GM12878 (cell line): ENCODE measurements at places on chromosomes 7 and 10.

DNA sequence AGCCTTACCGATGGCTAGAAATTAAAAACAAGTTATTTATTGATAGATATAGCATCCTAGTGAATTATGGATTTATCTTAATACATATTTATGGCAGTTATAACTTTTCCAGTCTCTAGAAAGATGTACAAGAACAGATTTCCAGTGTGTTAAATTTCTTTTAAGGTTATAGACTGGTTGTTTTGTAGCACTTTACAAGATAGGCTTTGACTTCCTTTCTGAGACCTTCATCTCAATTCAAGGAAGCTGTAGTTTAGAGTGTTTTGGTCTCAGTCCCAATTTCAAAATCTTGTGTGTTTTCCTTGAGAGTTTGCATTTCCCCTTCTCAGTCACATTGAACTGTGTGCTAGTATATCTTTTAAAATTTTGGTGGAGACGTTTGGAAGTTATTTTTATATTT lies 30.1 kb downstream of the PLEKHA1 start:
- DNase-seq: no peak

GRCh38 chr7:145718129-145718528 lies 398.5 kb upstream of the CNTNAP2 start:
- DNase-seq: no peak

GRCh38 chr10:116490028-116490662 lies 55.6 kb upstream of the PNLIP start:
- no peak for DNase-seq

GRCh38 chr10:34954142-34954541 lies 136.0 kb downstream of the CUL2 start:
- DNase-seq: no peak

DNA sequence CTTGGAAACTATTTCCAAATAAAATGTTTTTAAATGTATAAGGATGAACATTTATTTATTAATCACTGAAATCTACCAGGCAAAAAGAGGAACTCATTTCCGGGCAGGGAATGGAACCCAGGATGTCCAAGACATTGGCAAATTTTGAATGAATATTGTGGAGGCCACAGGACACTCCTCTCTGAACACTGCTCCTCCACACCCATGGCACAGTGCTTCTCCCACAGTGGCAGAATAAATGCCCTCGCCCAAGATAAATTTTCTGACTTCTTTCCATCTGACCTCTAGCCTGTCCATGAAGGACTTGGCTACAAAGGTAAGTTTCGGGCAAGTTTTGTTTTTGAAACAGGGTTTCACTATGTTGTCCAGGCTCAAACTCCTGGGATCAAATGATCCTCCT lies 39.0 kb downstream of the HIPK2 start:
- DNase-seq: no peak

DNA sequence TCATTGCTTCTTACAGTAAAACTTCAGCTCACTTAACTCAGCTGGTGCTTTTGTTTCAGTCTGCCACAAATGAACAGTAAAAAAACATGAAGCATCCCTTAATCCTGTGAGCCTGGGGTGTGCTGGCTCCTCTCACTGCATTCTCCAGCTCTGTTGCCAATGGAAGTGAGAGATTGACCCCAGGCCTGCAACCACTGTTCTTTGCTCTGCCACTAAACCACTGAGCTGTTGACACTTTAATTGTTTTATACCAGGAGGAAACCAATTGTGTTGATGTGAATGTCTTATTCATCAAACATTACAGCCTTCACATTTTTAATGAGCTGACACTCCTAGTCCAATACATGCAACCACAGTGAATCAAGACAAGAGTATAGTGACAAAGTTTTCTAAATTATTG lies 69.4 kb upstream of the FZD1 start:
- DNase-seq: no peak

- no peak for DNase-seq
Observed at GRCh38 chr10:116878123-116878522, 28.8 kb downstream of the ENO4 start.

DNA sequence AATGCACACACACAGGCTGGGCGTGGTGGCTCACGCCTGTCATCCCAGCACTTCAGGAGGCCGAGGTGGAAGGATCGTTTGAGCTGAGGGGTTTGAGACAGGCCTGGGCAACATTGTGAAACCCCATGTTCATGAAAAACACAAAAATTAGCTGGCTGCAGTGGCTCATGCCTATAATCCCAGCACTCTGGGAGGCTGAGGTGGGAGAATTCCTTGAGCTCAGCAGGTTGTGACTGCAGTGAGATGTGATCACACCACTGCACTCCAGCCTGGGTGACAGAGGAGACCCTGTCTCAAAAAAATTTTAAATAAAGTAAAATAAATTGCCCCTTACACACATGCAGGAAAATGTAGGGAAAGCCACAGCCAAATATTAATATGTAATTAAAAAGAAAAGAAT lies 44.1 kb downstream of the RNF32 start:
- DNase-seq: no peak

- no peak for DNase-seq
Observed at GRCh38 chr7:154953006-154953684, 49.8 kb downstream of the PAXIP1 start.

- DNase-seq: no peak
Observed at GRCh38 chr10:113131613-113132261, 181.7 kb downstream of the TCF7L2 start.

DNA sequence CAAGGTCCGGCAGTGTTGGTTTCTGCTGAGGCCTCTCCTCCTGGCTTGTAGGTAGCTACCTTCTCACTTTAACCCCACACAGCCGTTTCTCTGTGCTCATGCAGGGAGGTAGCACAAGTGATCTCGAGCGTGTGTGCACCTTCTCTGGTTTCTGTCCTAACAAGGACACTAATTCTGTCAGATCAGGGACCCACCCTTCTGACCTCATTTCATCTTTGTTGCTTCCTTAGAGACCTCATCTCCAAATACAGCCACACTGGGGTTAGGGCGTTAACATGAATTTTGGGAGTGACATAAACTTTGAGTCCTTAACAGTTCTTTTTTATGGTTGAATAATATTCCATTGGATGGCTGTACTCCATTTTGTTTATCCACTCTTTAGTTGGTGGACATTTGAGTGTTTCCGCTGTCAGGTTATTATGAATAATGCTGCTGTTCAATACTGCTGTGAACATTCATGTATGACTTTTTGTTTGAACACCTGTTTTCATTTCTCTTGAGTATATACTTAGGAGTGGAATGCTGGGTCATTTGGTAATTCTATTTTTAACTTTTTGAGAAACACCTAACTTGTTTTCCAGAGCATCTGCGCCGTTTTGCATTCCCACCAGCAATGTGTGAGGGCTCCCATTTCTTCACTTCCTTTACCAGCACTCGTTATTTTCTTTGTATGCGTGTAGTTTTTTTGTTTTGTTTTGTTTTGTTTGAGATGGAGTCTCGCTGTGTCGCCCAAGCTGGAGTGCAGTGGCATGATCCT lies 57.5 kb downstream of the LCOR start:
- no peak for DNase-seq

DNA sequence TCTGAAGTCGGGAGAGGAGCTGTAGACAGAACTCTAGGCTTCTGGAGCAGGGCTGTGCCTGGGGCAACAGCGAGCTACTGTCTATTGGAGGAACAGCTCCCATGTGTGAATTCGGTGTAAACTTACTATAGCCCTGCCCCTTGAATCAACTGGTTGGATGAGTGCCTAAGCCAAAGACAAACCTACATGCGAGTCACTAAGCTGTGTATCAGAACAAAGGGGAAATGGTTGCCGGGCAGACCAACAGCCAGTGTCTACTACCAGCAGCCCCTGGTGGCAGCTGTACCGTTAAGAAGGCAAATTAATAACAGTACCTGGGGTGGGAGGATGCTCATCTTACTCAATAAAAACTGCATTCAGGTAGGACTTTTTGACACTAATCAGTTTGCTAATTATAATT lies 343.6 kb downstream of the ACTR3B start:
- no peak for DNase-seq

DNA sequence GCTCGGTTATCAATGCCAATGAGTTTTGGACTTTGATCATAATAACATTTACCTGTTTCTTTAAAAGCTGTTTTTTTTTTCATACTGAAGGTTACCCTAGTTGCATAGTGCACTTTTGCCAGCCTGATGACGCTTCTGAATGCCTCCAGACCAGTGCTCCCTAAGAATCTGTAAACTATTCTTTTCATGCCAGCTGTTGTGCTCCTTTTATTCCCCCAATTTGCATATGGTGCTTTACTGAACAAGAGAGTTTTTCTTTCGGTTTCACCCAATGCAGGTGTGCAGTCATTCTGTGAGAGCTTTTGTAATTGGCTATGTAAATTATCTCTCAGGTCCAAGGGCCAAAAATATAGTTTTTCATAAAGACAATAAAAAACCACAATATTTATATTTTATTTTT lies 48.1 kb upstream of the GLCCI1 start:
- peak; percentile 76 for DNase-seq
